WERI-Rb-1 (cell line): ENCODE measurements at places on chromosomes 1 and 21.

DNA sequence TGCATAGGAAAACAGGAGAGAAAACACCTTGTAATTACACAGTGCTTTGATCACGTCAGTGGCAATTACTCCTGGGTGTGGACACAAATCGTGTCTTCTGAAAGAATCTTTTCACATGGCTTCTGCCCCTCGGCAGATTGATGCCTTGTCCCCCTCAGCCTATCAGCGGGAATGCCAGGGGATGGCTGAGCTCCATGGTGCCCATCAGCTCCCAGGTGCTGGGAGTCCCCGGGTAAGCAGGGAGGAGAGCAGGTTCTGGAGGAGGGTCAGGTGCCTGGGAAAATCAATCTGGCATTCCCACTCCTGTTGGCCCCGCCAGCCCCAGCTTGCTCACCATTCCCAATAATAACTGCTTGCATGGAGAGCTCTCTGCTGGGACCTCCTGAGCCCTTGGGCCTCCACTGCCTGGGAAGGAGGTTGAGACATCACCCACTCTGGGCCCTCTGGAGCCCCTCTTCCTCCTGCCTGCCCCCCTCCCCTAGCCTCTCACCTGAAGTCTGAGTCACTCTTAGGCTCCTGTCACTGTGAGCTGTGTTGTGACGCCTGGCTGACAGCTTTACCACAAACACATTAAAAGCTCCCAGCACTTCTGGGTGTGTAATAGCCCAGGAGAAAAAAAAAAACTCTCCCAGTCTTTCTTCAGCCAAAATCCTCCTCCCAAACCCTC is 4.9 kb downstream of the CAMK2N1 start:
- DNase-seq = no peak

DNA sequence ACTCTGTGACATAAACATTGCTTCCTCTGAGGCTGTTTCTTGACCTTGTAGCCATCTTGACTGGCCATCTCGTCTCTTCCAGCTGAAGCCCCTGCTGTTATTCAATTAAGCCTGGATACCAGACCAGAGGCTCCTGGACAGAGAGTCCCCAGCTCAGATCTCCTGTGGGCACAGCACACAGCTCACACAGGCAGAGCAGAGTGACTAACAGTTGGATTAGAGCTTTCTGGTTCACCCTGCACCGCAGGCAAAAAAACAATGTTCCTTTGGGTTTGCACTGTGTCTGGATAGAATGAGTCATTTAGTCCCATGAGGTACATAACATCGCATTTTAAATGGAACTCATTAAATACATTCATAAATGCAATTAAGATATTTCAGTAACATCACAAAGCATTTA is 33.4 kb upstream of the USH2A start:
- no peak for DNase-seq

DNA sequence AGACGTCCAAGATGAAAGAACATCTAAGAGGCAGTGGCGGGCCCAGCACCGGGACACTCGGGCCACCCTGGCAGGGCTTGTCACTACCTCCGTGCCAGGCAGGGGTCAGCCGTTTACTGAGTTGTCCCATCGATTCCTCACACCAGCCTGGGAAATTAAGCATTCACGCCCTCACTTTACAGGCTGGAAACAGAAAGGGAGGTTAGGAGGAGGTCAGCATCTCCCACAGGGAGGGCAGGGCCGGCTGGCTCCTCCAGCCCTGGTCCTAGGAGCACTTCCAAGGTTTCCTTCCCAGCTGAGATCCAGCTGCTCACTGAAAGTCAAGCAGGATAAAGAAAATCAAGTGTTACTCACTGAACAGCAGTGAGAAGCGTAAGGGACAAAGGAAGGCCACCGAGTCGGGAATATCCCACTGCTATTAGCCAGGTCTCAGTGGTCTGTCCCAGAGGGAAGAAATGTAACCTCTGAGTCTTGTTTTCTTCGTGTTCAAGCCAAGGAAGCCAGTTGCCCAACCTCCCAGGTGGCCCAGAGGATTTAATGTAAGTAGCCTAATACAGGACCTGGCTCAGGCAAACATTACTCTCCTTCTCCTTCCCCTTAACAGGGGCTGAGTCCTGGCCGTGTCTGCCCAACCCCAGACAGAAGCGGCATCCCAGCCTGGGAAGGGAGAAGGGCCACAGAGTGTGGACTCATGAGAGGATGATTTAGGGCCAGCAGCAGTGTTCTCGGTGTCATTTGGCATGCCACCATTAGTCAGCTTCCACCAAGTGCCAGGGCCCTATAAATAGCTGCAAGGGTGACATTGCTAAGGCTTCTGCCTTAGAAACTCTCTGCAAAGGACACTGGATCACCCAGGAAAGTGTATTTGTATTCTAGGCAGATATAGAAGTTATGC is 203.1 kb upstream of the GALNT2 start:
- no peak for DNase-seq

- no peak for DNase-seq
Measured at GRCh38 chr1:230026572-230026971, 40.5 kb upstream of the GALNT2 start.

GRCh38 chr1:31297277-31298247 is 730 bp downstream of the ZCCHC17 start:
- DNase-seq = no peak

GRCh38 chr1:248155927-248156326 is 11.0 kb downstream of the OR2M5 start:
- no peak for DNase-seq

- DNase-seq = no peak
Measured at GRCh38 chr1:229195246-229195645, 75.7 kb upstream of the RAB4A start.

DNA sequence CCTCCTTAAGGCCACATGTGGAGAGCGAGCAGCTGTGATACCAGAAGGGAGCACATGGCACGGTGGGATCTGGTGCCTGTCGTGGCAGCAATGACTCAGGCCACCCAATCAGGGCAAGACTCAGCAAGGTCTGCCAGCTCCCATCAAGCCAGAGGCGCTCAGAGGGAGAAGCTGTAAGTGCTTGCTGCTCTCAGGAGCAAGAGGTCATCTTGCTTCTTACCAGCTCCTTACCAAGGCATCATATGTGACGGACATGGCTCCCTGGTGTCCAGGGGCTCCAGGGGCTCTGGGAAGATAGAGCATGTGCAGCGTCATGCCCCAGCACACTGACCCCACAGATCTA is 72.9 kb downstream of the ITPKB start:
- DNase-seq = no peak

DNA sequence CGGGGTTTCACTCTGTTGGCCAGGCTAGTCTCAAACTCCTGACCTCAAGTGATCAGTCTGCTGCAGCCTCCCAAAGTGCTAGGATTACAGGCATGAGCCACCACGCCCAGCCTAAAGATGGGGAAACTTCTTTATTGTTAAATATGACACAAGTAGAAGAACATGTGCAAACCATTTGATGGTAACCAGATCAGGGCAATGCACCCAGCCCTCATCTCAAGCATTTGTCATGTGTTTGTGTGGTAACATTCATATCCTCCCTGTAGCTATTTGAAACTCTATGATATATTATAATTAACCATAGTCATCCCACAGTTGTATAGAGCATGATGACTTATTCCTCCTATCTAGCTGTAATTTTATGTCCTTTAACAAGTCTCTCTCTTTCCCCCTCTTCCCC is 119.5 kb upstream of the TMPRSS2 start:
- DNase-seq = no peak
